ENCODE measurements at places on chromosomes 11 and 22.

GRCh38 chr11:85182441-85183387, 444.4 kb downstream of the DLG2 start:
- DNase-seq = peak; percentile 23

DNA sequence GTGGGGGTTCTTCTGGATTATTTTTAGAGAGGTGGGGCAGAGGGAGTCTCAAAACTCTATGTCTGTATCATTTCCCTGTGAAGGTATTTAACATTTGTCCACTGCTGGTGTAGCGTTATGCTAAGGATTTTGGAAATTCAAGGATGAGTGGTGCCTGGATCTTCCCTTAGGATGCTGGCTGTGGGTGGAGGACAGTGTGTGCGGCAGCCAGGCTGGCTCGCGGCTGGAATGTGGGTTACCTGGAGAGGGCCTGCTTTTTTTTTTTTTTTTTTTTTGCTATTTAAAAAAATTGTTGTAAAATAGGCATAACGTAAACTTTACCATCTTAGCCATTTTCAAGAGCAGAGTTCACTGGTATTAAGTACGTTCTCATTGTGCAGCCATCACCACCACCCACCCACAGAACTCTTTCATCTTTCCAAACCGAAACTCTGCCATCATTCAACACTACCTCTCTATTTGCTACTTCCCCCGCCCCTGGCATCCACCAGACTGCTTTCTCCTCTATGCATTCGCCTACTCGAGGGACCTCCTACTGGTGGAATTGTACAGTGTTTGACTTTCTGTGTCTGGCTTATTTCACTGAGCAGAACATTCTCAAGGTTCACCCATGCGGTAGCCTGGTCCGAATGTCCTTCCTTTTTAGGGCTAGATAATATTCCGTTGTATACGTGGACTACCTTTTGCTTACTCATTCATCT, 67.1 kb downstream of the PARVB start:
- DNase-seq = no peak

DNA sequence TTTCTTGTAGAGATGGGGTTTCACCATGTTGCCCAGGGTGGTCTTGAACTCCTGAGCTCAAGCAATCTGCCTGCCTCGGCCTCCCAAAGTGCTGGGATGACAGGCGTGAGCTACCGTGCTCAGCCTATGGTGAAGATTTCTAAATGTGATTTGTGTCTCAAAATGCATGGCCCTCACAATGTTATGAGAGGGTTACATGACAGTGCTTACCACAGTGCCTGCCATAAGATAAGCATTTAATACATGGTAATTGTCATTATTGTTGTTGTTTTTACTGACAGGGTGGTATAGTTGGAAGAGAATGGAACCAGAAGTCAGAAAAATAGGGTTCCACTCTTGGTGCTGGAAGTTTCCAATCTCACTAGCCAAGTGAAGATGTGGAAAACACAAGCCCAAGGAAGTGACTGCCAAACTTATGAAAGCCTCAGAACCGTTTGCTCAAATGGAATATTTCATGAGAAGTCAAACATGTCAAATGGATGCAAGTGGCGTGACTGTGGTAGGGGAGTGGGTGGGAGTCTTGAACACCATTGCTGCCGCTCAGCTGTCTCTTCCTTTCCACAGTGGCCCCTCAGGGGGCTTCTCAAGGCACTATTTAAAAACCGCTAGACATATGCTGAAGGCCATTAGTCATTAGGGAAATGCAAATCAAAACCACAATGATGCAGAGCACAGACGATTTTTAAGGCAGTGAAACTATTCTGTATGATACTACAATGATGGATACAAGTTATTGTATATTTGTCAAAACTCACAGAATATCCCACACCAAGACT, 29.1 kb upstream of the LMO2 start:
- DNase-seq = no peak

- no peak for DNase-seq
These were observed 28.2 kb downstream of the ZNF70 start for GRCh38 chr22:23722724-23723123.

DNA sequence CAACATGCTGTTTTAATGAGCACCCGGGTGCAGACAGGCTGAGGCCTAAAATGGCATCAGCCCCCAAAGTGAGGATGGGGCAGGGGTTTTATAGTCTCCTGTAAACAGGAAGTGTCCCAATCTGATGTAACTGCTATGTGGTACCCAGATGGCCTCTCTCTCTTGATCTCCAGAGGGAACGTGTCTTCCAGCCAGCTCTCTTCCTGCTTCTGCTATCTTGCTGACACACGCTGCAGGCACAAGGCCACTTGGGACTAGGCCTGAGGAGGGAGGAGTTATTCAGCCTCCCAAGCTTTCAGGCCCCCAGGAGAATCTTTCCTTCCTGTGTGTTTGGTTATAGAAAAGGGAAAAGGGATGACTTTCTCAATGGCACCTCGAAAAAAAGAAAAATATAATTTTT, 11.4 kb upstream of the VSTM5 start:
- no peak for DNase-seq

DNA sequence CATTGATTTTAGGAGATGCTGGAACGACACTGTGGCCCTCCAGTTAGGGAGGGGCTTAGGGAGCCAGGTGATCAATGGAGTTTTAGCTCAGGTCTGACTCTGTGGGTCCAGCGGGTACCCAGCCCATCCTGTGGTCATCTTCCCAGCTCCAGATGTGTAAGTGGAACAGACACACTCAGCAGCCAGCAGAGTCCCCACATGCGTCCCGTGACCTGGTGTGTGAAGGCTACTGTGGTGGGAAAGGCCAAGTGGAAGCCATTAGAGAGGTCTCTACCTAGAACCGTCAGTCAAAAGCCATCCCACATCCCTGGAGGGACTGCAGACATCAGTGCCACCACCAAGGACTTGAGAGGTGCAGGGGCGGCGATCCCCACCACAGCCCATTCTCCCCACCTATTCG, 19.9 kb upstream of the CD81 start:
- no peak for DNase-seq

All from neuronal stem cell (in vitro differentiated cells).